ENCODE measurements at places on chromosomes 3 and 15. TPM values are rescaled to one million over a fixed set of nuclear protein-coding genes. Genes with fewer than 3 reads are reported as not detected.

The LDHAL6B gene
- total RNA-seq, result not detected

GRCh38 chr3:180011927-180012326 lies 24.8 kb downstream of the PEX5L start:
- no peak overlapping the region for H3K4me3 ChIP-seq
- no peak overlapping the region for H3K27ac ChIP-seq
- no peak for DNase-seq
- no peaks in the 10 kb centered on the region for H3K4me1 ChIP-seq
- 0 out of 2 replicates have a peak, but pooled peaks cover 12% of the 10 kb centered on the region for H3K36me3 ChIP-seq

DNA sequence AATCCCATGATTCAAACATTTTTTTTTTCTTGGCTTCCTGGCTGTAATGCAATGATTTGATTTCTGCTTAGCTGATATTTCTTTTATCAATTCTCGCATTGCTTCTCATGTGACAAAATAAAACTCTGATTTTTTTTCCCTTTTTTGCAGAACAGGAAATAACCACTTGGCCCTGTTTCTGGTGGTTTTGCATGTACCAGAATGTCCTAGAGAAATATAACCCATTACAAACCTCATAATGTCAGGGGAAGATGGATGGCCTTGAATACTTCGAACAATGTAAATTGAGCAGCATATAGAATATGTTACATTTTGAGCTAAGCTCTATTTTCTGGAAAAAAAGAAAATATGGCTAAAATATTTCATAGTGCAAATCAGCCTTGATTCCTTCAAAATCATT lies 275.6 kb downstream of the RAP2B start:
- no peak overlapping the region for H3K27ac ChIP-seq
- no peak overlapping the region for H3K4me3 ChIP-seq
- H3K27me3 ChIP-seq, result no peaks in the 10 kb centered on the region

DNA sequence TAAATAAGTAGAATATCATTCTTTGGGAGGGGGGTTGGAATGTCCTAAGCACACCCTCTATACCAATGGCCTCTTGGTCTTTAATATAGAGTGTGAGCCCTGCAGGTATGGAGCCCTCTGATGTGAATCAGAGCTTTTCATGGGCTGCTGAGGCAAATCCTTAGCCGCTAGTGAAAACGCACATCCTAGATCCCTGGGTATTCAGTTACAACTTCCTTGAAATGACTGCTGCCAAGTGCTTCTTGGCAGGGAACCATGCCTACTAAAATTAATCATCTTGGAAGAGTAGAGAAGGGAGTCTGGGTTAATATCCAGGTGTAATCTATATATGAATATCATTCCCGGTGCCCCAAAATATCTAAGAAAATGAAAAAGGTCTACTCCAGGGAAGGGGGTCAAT lies 109.1 kb downstream of the POLQ start:
- DNase-seq, result no peak
- no peak overlapping the region for H3K27ac ChIP-seq
- H3K36me3 ChIP-seq, result peaks cover 15% of the 10 kb centered on the region
- no peaks in the 10 kb centered on the region for H3K27me3 ChIP-seq
- H3K4me3 ChIP-seq, result no peak overlapping the region

- H3K27ac ChIP-seq, result no peak overlapping the region
- H3K36me3 ChIP-seq, result no peaks in the 10 kb centered on the region
- no peaks in the 10 kb centered on the region for H3K4me1 ChIP-seq
- no peak overlapping the region for H3K4me3 ChIP-seq
- DNase-seq, result no peak
Observed at GRCh38 chr3:112925969-112926368, 48.9 kb downstream of the CD200R1 start.

- H3K27ac ChIP-seq, result no peak overlapping the region
- no peaks in the 10 kb centered on the region for H3K36me3 ChIP-seq
- DNase-seq, result no peak
Observed at GRCh38 chr15:55394694-55395093, 13.5 kb downstream of the CCPG1 start.
